SJCRH30 (cell line): ENCODE measurements at places on chromosomes 4 and X. TPM values are rescaled to one million over a fixed set of nuclear protein-coding genes. Genes with fewer than 3 reads are reported as not detected.

Gene PFKFB1
- total RNA-seq, result 0.14 TPM in 1 of 2 replicates, not detected in the other

Gene EREG
- not detected in 2 replicates for total RNA-seq

Gene CAPN6
- 123 and 126 TPM in 2 replicates for total RNA-seq

Gene S100P
- total RNA-seq, result 0.13 and 0.18 TPM in 2 replicates

Gene ADH7
- total RNA-seq, result not detected in 2 replicates

Gene ZFYVE28
- 0.15 TPM in 1 of 2 replicates, not detected in the other for total RNA-seq

Gene ZNF280C
- 13.6 and 16.5 TPM in 2 replicates for total RNA-seq

Gene CCDC110
- not detected in 2 replicates for total RNA-seq

Gene PRDM8
- total RNA-seq, result 1.5 and 2.5 TPM in 2 replicates

Gene PNMA6A
- not detected in 2 replicates for total RNA-seq

- H3K27me3 ChIP-seq, result no peaks in the 10 kb centered on the region
- peaks cover 36% of the 10 kb centered on the region for H3K4me1 ChIP-seq
- no peak overlapping the region for H3K4me3 ChIP-seq
- H3K27ac ChIP-seq, result no peak overlapping the region
These were observed 42.9 kb downstream of the ATXN3L start for GRCh38 chrX:13276991-13277390.

DNA sequence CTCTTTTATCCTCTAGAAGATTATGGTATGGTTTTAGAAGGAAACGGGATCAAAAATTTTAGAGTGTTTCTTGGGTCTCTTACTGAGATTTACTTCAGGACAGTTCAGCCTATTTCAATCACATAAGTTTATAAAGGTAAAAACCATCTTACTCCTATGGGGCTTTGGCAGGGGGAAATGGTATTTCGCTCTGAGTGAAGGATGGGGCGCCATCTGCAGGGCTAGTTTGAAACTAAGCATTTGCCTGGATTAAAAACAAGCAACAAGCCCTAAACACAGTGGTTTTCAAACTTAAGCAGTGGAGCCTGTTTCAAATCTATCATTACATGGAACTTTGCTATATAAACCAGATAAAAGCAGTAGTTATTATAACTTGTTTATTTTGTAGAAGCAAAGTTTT lies 361.5 kb upstream of the FMR1 start:
- H3K4me1 ChIP-seq, result no peaks in the 10 kb centered on the region
- H3K4me3 ChIP-seq, result no peak overlapping the region
- no peak overlapping the region for H3K27ac ChIP-seq
- no peaks in the 10 kb centered on the region for H3K36me3 ChIP-seq

DNA sequence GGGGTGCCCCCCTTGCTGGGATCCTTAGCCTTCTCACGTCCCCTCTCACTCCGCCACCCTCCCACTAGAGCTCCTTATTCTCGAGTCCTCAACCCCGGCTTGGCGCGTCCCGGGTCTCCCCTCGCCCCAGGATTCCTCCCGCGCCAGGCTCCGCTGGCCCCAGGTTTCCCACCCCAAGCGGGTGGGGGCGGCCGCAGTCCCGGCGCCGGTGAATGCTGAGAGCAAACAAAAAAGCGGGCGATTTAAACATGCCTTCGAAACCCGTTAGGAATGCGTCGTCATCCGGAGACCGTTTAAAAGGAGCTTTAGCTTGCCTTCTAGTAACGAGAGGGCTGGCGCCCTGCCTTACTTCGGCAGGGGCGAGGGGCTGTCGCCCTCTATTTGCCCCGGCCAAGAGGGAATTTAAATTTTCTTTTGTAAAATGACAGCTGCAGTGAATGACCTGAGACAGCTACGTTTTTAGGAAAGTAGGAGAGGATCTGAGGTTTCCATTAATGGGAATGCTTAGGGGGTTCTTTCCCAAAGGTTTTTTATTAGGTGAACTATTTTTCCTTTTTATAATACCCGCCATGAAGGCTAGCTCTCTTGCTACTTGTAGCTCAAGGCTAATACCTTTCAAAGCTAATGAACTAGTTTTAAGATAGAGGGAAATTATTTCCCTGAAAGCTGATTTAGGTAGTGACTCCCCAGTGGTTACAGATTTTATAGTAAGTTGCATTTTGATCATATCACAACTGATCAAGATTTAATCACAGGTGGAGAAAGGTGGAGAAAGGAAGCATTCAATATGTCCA lies 3.1 kb downstream of the JADE1 start:
- H3K4me3 ChIP-seq, result peak overlapping the region; percentile 81
- H3K4me1 ChIP-seq, result no peaks in the 10 kb centered on the region
- DNase-seq, result peak; percentile 76
- peak overlapping the region; percentile 97 for H3K27ac ChIP-seq
- no peaks in the 10 kb centered on the region for H3K27me3 ChIP-seq

DNA sequence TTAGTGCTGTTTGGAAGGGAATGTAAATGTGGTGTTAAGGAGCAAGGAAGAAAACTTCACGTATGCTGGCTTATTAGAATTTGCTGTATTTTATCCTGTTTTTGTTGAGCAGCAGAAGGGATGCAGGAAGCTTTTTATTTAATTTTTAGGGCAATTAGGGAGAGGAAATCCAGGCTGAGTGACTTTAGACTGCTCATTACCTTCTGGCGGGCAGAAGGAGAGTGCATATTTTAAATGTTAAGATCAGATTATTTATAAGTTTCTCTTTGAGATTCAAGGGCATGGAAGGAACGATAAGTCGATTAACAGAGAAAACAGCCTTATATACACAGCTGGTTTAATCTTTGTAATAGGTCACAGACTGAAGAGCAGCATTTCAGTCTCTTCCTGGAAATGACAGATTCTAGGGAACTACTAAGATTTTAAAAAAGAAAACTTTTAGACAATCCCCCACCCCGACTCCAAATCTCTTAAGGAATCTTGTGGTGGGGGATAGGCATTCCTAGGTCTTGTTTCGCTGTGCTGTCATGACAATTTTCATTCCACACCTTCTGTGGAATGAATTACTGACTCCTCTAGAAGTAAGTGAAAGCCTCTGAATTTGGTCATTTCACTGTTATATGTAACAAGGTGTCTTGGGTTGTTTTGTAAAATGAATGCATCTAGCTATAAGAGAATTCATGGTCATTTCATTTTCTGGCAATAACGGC lies 402.5 kb downstream of the RAPGEF2 start:
- no peak overlapping the region for H3K27ac ChIP-seq
- H3K4me3 ChIP-seq, result no peak overlapping the region
- H3K36me3 ChIP-seq, result no peaks in the 10 kb centered on the region
- H3K27me3 ChIP-seq, result no peaks in the 10 kb centered on the region

DNA sequence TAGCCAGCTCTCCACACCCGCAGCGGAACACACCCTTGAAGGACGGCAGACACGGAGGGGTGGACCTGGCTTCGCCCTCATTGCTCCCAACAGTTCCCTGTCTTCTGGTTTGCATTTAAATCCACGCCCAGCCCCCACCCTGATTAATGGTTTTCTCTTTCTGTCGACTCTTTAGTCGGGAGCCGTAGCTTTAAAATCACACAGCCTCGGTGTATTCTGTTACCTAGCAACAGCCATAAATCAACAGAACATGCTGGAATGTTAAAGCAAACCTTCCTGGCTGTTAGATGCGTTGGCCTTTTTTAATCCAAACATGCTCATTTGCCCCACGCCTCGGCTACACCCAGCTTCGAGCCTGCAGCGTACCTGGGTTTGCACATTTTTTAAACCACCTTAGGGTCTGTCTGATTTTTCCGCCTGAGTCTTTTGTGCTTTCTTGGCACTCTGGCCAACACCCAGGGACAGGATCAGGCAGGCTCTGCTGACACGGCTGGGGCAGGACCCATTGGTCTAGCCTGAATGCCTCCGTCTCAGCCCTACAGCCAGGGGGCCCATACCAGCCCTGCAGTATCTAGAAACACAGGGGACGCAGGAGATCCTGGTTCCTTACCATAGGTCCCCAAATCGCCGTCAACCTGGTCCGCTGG lies 21.4 kb upstream of the PPP2R2C start:
- H3K36me3 ChIP-seq, result no peaks in the 10 kb centered on the region
- H3K4me3 ChIP-seq, result no peak overlapping the region
- peaks cover 4% of the 10 kb centered on the region for H3K27me3 ChIP-seq

DNA sequence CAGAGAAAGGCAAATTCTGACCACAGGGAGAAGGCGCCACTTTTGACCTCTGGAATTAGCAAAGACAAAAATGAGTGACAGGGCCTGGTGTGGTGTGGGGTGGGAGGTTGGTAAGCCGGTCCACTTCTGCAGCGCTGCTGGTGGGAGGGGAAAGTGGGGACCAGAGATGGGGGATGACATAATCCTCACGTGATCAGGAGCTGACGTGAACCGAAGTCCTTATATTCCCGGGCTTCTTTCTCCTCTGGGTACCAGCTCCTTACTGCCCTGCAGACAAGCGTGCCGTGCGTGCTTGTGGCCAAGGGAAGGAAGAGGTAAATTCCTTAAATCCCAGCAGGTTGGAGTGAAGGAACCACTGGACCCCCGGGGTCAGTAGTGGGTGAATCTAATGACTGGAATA lies at the start of gene TCEAL7:
Gene TCEAL7, plus strand, starts transcription at position 249 of the 400 bp plus-strand sequence. CDS start 1,165 bp downstream, outside the sequence.
- peak; percentile 92 for DNase-seq
- peak within 1 kb of the TSS; percentile 60 for H3K4me3 ChIP-seq
- peak within 1 kb of the TSS; percentile 41 for H3K27ac ChIP-seq
- H3K36me3 ChIP-seq, result no peaks in the 10 kb centered on the region
- H3K27me3 ChIP-seq, result no peaks in the 10 kb centered on the region
- peaks cover 8% of the 10 kb centered on the region for H3K4me1 ChIP-seq

DNA sequence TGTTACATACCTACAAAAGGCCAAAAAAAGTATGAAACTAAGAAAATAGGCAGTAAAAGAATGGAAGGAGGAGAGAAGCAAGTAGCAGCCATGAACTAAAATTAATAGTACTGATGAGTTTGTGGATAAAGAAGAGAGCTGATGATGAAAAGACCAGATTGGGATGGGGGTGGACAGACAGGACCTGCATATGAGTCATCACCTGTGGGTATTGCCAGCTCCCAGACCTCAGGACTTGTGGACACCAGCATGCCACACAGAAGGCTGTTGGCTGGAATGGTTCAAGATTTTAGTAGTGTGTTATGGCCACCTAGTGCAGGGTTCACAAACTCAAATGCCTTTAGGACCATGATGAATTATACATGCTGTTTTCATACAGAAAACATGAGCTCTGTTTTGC lies 58.9 kb downstream of the ARX start:
- no peaks in the 10 kb centered on the region for H3K4me1 ChIP-seq
- 0 out of 2 replicates have a peak, but pooled peaks cover 3% of the 10 kb centered on the region for H3K36me3 ChIP-seq
- H3K4me3 ChIP-seq, result no peak overlapping the region
- no peak for DNase-seq

DNA sequence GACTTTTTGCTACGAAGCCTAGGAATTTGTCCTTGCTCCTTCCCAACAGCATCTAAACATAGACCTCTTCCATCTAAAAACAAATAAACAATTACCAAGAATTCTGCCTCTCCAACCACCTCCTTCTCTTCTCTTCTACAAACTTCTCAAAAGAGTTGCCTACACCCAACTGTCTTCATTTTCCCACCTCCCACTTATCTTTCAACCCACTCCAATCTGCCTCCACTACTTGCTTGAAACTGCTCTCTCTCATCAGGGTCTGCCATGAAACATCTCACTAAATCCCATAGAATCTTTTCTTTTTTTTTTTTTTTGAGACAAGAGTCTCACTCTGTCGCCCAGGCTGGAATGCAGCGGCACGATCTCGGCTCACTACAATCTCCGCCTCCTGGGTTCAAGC lies 902 bp upstream of the FGD1 start:
- no peak for DNase-seq
- H3K4me3 ChIP-seq, result no peak overlapping the region
- H3K27ac ChIP-seq, result no peak overlapping the region
- no peaks in the 10 kb centered on the region for H3K4me1 ChIP-seq
- H3K27me3 ChIP-seq, result no peaks in the 10 kb centered on the region

- peak overlapping the region; percentile 2; the same call in 1 of the 2 replicates for H3K4me3 ChIP-seq
- H3K27ac ChIP-seq, result peak overlapping the region; percentile 37
- peaks cover 14% of the 10 kb centered on the region for H3K4me1 ChIP-seq
- no peaks in the 10 kb centered on the region for H3K27me3 ChIP-seq
These were observed 194.8 kb downstream of the CHRDL1 start for GRCh38 chrX:110600745-110601310.

DNA sequence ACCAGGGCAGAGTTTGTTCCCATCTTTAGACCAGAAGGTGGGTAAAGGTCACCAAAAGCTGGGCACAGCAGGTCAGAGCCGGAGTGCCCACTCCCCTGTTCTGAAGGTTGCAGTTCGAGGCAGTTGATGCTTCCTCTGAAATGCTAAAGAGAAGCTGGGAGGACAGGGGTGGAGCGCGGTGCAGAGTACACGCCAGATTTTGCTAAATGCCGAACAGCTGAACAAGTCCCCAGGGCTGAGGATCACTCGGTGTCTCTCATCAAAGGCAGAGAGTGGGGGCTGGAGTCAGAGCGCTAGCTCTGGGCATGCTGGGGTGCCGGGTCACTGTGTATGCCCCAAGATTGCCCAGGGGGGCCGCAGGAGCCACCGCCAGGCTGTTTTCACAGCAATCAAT lies 197.0 kb downstream of the BCOR start:
- H3K4me1 ChIP-seq, result peaks cover 34% of the 10 kb centered on the region
- peak overlapping the region; percentile 66 for H3K27ac ChIP-seq
- no peaks in the 10 kb centered on the region for H3K27me3 ChIP-seq

DNA sequence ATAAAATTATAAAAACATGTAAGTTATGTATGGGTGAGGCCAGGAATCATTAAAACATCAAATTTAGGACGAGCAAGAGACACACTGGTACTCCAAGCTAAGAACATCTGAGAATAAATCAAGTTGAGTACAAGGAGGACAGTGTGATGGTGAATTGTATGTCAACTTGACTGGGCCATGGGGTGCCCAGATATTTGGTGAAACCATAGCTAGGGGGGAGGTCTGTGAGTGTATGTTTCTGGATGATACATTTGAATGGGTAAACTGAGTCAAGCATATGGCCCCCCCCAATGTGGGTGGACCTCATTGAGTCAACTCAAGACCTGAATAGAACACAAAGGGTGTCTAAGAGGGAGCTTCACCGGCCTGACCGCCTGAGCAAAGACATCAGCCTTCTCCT lies 115.3 kb upstream of the BCOR start:
- no peak for DNase-seq
- no peak overlapping the region for H3K4me3 ChIP-seq
- no peak overlapping the region for H3K27ac ChIP-seq
- H3K27me3 ChIP-seq, result no peaks in the 10 kb centered on the region
- no peaks in the 10 kb centered on the region for H3K4me1 ChIP-seq
- H3K36me3 ChIP-seq, result no peaks in the 10 kb centered on the region

- H3K4me1 ChIP-seq, result no peaks in the 10 kb centered on the region
- no peak overlapping the region for H3K27ac ChIP-seq
- H3K27me3 ChIP-seq, result no peaks in the 10 kb centered on the region
- no peaks in the 10 kb centered on the region for H3K36me3 ChIP-seq
These were observed 314.1 kb upstream of the PPARGC1A start for GRCh38 chr4:24203926-24204325.

DNA sequence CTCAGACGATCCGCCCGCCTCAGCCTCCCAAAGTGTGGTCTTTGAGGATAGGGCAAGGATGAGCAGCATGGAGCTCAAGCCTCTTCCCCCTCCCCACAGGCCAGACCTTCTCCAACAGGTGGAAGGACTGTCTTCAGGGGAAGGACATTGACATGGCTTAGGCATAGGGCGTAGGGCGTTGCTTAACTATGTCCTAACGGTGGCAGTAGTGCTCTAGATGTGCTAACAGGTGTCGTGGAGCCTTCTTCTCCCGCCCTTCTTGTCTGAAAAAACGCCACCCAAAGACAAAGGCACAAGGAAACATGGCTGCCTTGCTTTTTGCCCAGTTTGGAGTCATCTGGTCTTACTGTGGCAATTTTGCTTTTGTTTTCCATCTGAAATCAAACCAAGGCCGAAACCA lies 219.8 kb downstream of the OR13H1 start:
- no peak overlapping the region for H3K27ac ChIP-seq
- H3K4me3 ChIP-seq, result no peak overlapping the region
- H3K27me3 ChIP-seq, result no peaks in the 10 kb centered on the region
- peaks cover 2% of the 10 kb centered on the region; the same call in 1 of the 2 replicates for H3K36me3 ChIP-seq
